ENCODE measurements at places on chromosomes 2 and 18. TPM values are rescaled to one million over a fixed set of nuclear protein-coding genes. Genes with fewer than 3 reads are reported as not detected.

TEX44 gene
- total RNA-seq: not detected

HOXD10 gene
- 2.7 TPM for total RNA-seq

CROCC2 gene
- 0.20 TPM for total RNA-seq

POLE4 gene
- 16.9 TPM for total RNA-seq

C2orf15 gene
- not detected for total RNA-seq

CXCR1 gene
- not detected for total RNA-seq

ANKRD44 gene
- 4.4 TPM for total RNA-seq

CDH19 gene
- total RNA-seq: not detected

IL36A gene
- not detected for total RNA-seq

AFF3 gene
- total RNA-seq: not detected

PFN4 gene
- total RNA-seq: 0.78 TPM

TMEM185B gene
- 43.2 TPM for total RNA-seq

CD207 gene
- not detected for total RNA-seq

REG3G gene
- total RNA-seq: not detected

TCF4 gene
- total RNA-seq: 69.4 TPM

TMEM169 gene
- total RNA-seq: 0.37 TPM

METAP1D gene
- 15.8 TPM for total RNA-seq

FOXD4L1 gene
- total RNA-seq: not detected

ZNF519 gene
- 6.6 TPM for total RNA-seq

ACMSD gene
- not detected for total RNA-seq

TACR1 gene
- not detected for total RNA-seq

POTEI gene
- not detected for total RNA-seq

SCTR gene
- total RNA-seq: not detected

PIAS2 gene
- total RNA-seq: 23.1 TPM

ITPRIPL1 gene
- total RNA-seq: 1.8 TPM

HOXD8 gene
- total RNA-seq: 10.0 TPM

IL36G gene
- total RNA-seq: not detected
